ENCODE measurements at places on chromosomes 12 and 14.

- DNase-seq = peak; percentile 80
These were observed at the start of gene RASAL1 for GRCh38 chr12:113135178-113136127. TSS of gene RASAL1 (minus strand) at chr12:113135761. CDS start at chr12:113135462, 299 bp downstream.

- no peak for DNase-seq
These were observed 140.0 kb upstream of the FKBP4 start for GRCh38 chr12:2654741-2655140.

- DNase-seq = no peak
These were observed 70.9 kb downstream of the TBK1 start for GRCh38 chr12:64522807-64523206.

DNA sequence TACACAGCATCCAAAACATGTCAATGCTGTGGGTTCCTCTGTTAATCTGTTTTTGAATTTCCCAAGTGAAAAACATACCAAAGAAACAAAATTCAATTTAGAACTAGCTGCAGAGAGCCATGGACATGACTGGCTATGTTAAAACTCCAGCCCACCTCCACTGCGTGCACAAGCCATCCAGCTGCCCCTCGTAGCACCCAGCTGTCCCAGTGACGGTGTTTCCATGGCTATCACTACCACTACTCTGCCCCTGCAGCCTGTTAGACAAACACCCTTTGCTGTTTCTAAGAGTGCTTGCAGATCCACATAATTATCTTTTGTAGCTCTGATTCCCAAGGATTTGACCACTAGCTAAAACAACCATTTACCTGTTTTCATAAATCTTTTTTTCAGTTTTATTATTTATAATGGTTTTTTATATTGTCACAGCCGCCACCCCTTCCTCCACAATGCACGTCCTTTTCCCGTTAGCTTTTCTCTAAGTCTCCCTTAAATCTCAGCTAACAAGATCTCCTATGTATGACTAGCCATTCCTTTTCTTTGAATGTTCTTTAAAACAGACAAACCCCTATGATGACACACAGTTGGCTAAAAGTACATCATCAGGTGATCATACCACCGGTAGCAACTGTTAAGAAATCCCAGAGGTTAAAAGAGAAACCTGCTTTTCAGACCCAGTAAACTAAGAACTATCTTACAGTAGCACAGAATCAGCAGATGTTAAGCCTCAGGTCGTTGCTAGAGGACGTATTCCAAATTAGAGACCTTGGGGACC is 37.8 kb upstream of the NAA30 start:
- DNase-seq = no peak

GRCh38 chr12:51368640-51369517 is 22.3 kb downstream of the GALNT6 start:
- peak; percentile 84 for DNase-seq

DNA sequence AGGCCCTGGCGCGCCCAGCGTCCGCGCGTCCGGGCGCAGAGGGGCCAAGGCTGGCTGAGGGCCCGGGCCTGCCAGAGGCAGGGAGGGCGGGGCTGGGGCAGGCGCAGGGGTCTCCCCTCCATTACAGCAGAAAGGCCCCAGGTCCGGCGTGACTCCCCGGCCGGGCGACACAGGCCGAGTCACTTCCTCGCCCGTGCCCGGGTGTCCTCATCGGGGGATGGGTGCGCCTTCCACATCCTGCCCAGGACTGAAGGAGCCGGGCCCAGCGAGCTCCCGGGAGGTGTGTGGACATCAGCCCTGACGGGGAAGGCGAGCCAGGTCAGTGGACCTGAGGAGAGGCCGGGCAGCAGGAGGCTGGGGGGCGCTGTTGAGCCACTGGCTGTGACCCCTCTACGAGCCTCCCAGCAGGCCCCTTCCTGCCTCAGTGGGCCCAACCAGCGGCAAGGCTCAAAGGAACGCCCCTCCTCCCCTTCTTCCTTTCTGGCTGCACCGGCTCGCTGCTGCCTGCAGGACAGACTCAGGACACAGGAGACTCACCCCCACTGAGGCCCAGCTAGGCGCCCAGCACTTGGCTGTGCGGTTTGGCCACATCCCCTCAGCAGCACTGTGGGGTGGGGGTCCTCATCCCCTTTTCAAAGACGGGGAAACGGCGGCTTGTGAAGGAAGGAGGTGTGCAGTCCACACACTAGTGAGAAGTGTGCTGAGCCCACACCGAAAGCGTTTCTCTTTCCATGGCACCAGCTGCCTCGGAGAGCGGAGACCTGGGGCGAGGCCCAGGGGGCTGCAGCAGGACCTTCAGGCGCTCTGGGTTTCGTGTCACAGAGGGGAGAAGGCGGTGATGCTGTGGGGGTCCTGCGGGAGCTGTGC is 606 bp downstream of the TNFAIP2 start:
- no peak for DNase-seq

GRCh38 chr14:60249321-60250256 is 568 bp downstream of the PPM1A start:
- peak; percentile 47 for DNase-seq

All from T follicular helper cell (primary cell).